ENCODE measurements at places on chromosomes 6 and 20.

DNA sequence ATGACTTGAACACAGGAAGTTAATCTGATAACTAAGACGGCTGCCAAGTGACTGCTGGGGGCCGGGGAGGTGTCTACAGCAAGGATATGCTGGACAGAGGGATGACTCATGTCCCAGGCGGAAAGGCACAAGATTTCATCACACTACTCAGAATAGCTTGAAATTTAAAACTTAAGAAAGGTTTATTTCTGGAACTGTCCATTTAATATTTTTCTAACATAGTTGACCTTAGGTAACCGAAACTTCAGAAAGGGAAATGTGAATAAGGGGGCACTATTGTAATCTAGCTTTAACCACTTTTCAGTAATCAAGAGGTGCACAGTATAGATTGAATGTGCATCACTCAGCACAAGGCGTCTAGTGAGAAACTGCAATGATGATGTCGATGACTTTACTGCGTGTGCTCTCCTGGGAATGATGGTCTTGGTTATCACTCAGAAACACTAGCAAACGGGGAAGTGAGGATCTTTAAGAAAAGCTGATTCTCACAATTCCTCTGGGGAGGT is 171.5 kb downstream of the QKI start:
- no peak for DNase-seq

DNA sequence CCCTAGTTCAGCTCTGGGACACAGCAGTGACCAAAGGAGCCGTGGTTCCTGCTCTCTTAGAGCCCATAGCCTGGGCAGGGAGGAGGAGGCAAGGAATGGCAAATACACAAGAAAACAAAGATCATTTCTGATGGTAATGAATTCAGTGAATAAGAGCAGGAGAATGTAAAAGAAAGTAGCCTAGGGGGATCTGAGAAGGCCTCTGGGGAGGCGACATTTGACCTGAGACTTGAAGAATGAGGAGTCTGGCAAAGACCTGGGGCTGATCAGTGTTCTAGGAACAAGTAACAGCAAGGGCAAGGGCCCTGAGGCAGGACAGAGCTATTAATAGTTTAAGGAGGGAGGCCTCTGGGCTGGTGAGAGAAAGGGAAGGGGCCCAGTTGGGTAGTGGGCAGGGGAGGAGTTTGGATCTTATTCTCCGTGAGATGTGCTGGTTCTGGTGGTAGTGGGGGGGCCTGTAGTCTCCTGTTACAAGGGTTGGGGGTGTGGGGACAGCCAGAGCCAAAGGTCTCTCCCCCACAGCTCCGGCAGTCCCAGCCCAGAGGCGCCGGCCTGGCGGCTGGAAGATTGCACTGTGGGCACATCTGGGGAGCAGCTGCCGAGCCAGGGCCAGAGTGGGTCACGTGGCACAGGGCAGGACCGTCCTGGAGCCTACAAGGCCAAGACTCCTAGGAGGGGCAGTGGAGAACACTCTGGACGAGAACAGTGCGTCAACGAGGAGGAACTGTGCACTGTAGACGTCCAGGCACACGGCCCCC is 9.3 kb upstream of the ID1 start:
- peak; percentile 86 for DNase-seq

DNA sequence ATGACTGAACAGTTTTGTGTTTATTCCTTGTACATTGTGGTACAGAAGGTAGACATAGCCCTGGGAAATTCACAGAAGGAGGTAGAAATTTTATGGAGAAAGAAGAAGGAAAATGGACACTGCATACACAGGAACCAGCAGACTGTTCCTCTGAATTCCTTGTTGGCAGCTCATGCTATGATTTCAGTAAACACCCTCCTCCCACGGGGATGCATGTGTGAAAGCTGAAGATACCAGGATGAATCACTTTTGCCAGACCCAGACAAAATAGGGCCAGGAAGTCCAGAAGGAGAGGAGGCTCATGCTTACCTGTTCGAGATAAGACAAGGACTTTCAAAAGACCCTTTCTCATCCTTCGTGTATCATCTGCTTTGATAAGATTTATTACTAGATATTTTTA is 110.3 kb upstream of the GGTLC1 start:
- DNase-seq: no peak

DNA sequence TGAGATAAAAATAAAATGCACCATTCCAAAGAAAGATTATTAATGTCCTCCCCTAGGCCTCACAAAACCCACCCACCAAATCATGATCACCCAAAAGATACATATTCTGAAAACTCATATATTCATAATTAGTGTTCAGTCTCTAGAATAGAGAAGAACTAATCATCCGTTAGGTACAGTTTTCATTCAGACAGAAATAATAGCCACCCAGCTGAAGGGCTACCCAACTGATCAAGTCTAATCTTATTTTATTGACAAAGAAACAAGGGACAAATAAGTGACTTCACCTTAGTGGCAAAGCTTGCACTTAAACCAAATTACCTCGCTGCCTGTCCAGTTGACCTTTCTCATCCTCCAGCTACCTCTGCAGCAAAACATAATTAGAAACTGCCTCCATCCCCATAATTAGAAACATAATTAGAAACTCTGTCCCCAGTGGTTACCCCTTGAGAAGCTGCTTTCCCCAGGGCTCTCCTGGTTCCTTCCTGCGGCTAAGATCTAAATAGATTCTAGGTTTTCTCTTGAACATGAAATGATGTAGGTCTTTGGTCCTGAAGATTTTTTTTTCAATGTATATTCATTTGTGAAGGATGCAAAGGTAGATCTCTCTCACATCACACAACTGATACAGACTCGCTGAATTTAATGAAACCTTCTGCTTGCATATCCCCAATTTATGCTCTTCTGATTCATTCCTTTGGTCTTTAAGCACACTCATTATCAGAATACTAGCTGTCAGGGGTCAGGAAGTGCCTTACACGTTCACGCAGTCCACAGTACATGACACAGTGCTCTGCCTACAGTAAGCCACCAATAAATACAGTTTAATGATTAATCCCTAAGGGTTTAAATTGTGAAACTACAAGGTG is 46.3 kb downstream of the HBS1L start:
- DNase-seq: no peak

GRCh38 chr20:11057624-11058023 is 383.8 kb upstream of the JAG1 start:
- DNase-seq: no peak

DNA sequence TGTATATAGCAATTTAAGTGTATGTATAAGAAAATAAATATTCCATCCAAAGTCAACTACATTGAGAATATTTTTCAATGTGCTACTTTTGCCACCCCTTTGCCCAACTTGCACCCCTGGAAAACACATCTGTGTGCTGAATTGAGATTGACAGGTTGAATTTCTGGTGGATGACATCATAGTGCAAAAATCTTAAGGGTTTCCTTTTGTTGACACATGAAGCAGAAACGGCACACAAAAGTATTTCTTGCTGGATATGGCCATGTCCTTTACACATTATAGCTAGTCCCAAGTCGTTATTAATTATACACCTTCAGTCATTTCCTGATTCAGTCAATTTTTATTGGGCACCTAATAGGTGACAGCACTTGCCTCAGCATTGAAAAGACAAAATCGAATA is 188.7 kb upstream of the FBXL4 start:
- DNase-seq: no peak

DNA sequence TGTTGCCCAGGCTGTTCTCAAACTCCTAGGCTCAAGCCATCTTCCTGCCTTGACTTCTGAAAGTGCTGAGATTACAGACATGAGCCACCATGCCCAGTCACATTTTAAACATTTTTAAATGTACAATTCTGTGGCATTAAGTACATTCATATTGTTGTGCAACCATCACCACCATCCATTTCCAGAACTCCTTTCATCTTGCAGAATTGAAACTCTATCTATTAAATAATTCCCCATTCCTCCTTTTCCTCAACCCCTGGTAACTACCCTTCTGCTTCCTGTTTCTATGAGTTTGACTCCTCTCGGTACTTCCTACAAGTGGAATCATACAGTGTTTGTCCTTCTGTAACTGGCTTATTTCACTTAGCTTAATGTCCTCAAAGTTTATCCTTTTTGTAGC is 103.8 kb upstream of the NAA20 start:
- no peak for DNase-seq

GRCh38 chr20:62782893-62783278 is 13.4 kb upstream of the MRGBP start:
- no peak for DNase-seq

DNA sequence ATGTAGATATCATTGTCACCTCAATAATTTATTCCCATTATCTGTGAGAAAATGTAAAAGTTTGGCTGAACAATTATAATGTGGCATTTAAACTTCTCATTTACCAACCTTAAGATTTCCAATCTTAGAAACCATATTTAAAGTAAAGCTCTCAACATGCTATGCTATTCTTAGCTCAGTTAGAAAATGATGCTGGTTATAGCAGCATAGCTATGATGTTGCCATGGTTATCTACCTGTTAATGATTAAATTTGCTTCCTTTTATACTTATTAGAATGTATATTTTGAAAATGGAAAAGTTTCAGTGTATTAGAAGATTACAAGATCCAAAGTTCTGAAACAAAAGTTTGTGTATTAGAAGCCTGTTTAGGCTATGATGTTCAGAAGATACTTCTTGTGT is 110.1 kb downstream of the GPR63 start:
- no peak for DNase-seq

DNA sequence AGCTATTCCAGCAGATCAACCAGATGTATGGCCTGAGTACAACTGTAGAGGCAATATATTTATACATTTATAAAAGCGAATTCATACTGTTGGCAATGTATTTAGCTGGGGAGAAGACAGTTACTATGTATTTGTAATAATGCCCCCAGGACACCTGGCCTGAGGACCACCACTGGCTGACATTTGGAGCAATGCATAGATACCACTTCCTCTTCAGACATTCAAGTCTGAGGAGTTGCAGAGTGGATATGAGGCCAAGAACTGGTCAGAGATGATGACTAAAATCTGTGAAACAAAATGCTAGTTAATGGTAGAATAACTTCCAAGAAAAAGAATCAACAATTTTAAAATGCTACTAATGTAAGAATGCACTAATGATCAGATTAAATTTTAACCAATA is 462.3 kb downstream of the CDC5L start:
- DNase-seq: no peak

DNA sequence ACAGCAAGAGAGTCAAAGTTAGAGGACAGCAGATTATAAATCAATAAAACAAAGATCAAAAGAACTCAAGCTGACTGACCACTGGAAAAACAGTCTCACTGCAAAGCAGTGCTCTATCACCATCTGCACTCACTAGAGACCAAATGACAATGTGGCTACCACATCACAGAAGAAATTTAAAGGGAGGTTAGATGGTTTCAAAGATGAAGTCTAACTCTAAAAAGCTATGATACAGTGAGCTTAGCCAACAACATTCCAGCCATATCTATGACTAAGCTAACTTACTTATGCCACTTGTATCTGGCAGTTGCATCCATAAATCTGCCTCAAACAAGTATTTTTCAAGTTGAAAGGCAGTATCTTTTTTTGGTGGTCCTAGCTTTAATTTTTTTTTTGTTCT is 68.6 kb downstream of the ARHGAP18 start:
- DNase-seq: no peak

DNA sequence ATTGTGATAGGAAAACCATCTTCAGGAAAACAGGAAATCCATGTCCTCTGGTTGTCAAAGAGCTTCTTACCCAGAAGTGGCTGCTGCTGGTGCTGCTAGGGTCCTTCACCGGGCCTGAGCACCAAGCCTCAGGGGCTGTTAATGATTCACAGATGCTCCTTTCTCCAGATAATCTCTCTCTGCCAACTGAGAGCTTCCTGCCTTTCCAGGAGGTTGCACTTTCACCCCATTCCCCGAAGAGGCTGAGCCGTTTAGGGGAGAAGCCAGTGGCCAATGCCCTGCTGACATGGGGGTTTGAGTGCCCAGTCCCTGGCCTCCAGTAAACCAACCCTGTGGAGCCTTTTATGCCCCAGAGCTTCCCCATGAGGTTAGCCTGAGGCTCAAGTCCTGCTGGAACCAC is 122.4 kb downstream of the CBLN4 start:
- DNase-seq: peak; percentile 45

GRCh38 chr6:139327038-139327437 is 35.2 kb upstream of the TXLNB start:
- no peak for DNase-seq

DNA sequence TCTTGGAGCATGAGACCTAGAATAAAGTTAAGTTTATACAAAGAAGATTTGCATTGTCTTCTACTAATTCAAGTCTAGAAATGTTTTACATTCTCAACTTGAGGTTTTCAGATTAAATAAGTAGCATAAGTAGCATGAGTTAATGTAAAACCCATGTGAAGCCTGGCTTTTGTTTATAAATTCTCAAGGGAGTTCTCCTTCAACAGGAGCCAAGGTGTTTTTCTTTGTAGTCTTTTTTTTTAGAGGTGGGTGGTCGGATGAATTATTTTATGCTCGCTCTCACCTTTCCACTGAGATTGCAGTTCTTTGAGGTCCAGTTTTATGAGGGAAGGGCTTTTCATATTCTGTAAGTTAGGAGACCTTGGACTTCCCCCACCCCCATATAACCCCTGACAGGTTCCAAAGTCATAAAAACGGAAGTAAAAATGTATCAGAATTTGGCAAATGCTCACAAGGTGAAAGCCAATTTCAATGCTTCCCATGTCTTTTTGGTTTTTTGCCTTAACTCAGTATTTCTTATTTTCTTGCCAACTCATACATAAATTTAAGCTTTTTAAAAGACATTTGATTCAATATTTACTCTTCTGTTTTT is 244.3 kb upstream of the ASCC3 start:
- DNase-seq: no peak

- DNase-seq: peak; percentile 83
Measured at GRCh38 chr6:113564371-113565171, 292.6 kb upstream of the MARCKS start.

GRCh38 chr6:142174703-142175102 is 27.6 kb downstream of the VTA1 start:
- DNase-seq: no peak

Measured in kidney (tissue), 22 donors.